Bladder microvascular endothelial cell (primary cell): ENCODE measurements at places on chromosomes 6 and 20. TPM values are rescaled to one million over a fixed set of nuclear protein-coding genes. Genes with fewer than 3 reads are reported as not detected.

LGSN gene
- total RNA-seq = not detected in 2 replicates

NUP153 gene
- 16.4 and 36.6 TPM in 2 replicates for total RNA-seq

RAMACL gene
- total RNA-seq = 1.8 and 13.3 TPM in 2 replicates

ADTRP gene
- total RNA-seq = 0.76 and 1.3 TPM in 2 replicates

TRAPPC3L gene
- under 0.01 and 0.19 TPM in 2 replicates for total RNA-seq

TTK gene
- 12.1 and 18.1 TPM in 2 replicates for total RNA-seq

LINC00237 gene
- total RNA-seq = not detected in 2 replicates

AVP gene
- total RNA-seq = not detected in 2 replicates

SLC22A3 gene
- not detected in 2 replicates for total RNA-seq
